ENCODE measurements at places on chromosomes 11 and 22.

- H3K36me3 ChIP-seq, result no peaks in the 10 kb centered on the region
- H3K27me3 ChIP-seq, result no peaks in the 10 kb centered on the region
Measured at GRCh38 chr22:42160251-42160650, 29.6 kb upstream of the CYP2D6 start.

GRCh38 chr11:108666373-108666772, 1.5 kb downstream of the DDX10 start:
- no peak for DNase-seq
- no peaks in the 10 kb centered on the region for H3K36me3 ChIP-seq
- H3K27me3 ChIP-seq, result no peaks in the 10 kb centered on the region
- no peak overlapping the region for H3K4me3 ChIP-seq
- H3K27ac ChIP-seq, result no peak overlapping the region
- H3K4me1 ChIP-seq, result peaks cover 36% of the 10 kb centered on the region

DNA sequence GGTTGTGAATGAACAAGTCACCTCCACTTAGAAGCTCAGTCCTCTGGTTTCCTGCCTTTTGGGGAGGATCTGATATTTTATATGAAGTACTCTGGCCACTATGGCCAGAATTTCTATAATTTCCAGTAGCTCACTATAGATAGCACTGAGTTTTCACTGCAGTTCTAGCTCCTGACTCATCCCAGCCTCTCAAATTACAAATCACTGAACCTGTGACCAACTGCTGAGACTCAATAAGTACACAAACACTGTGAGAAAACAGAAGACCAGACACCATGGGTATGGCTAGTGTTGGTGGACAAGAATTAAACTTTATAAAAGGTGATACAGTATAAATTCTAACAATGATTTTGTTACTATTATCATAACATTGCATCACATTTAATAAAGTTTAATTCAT, 47.1 kb upstream of the UCP3 start:
- no peaks in the 10 kb centered on the region for H3K27me3 ChIP-seq
- H3K36me3 ChIP-seq, result peaks cover 17% of the 10 kb centered on the region
- H3K4me1 ChIP-seq, result no peaks in the 10 kb centered on the region
- no peak overlapping the region for H3K27ac ChIP-seq

DNA sequence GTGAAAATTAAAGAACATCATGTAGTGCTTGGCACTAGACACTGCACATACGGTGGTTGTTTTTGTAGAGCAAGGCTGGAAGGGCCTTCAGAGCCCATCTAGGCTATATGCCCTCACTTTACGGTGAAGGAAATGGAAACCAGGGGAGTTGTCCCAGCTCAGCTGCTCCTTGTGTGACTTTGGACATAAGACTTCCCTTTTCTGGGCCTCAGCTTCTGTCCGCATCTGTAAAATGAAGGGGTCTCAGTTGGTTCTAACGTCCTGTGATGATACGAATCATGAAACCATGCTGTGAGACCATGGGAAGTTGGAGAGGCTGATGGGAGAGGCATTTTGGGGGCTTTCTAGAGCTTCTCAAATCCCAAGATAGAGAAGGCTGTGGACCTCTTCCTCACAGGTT, 4.7 kb downstream of the KCNE3 start:
- no peak overlapping the region for H3K4me3 ChIP-seq
- DNase-seq, result no peak
- H3K4me1 ChIP-seq, result no peaks in the 10 kb centered on the region
- H3K36me3 ChIP-seq, result no peaks in the 10 kb centered on the region
- H3K27me3 ChIP-seq, result no peaks in the 10 kb centered on the region

DNA sequence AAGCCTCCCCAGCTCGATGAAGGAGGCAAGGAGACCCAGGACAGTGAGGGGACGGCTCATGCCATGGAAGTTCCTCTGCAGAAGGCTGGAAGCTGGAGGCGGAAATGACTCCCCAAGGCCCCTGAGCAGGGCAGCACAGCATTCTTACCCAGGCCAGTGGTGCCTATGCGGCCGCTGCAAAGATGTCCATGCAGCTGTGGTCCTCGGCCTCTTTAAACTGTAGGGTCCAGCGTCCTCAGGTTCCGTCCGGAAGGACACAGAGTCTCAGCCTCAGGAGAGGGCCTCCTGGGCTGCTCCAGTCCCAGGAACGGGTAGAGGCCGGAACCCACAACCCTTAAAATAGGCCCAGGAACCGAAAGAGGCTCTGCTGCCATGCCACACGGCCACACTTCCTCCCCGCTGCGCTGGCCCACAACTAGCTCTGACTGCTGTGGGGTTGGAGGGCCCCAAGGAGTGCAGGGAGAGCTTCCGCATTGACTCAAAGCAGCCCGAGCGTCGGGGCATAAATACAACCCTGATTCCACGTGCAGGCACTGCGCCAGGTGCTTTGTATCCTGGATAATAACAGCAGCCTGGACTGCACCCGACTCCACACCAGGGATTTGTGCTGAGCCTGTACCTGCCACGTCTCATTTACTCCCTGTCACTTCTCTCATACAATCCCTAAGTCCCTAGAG, 5.5 kb downstream of the KIAA0930 start:
- no peak for DNase-seq
- H3K27ac ChIP-seq, result no peak overlapping the region
- no peaks in the 10 kb centered on the region for H3K36me3 ChIP-seq
- H3K27me3 ChIP-seq, result no peaks in the 10 kb centered on the region

- DNase-seq, result no peak
- H3K36me3 ChIP-seq, result no peaks in the 10 kb centered on the region
- H3K4me3 ChIP-seq, result no peak overlapping the region
- no peaks in the 10 kb centered on the region for H3K27me3 ChIP-seq
- H3K27ac ChIP-seq, result no peak overlapping the region
- H3K4me1 ChIP-seq, result peaks cover 18% of the 10 kb centered on the region
Measured at GRCh38 chr11:121790430-121790829, 325.6 kb downstream of the BLID start.

GRCh38 chr11:72652873-72653630, 21.2 kb downstream of the PDE2A start:
- no peak overlapping the region for H3K27ac ChIP-seq
- H3K4me1 ChIP-seq, result no peaks in the 10 kb centered on the region
- H3K27me3 ChIP-seq, result peaks cover 7% of the 10 kb centered on the region
- no peaks in the 10 kb centered on the region for H3K36me3 ChIP-seq
- no peak overlapping the region for H3K4me3 ChIP-seq

DNA sequence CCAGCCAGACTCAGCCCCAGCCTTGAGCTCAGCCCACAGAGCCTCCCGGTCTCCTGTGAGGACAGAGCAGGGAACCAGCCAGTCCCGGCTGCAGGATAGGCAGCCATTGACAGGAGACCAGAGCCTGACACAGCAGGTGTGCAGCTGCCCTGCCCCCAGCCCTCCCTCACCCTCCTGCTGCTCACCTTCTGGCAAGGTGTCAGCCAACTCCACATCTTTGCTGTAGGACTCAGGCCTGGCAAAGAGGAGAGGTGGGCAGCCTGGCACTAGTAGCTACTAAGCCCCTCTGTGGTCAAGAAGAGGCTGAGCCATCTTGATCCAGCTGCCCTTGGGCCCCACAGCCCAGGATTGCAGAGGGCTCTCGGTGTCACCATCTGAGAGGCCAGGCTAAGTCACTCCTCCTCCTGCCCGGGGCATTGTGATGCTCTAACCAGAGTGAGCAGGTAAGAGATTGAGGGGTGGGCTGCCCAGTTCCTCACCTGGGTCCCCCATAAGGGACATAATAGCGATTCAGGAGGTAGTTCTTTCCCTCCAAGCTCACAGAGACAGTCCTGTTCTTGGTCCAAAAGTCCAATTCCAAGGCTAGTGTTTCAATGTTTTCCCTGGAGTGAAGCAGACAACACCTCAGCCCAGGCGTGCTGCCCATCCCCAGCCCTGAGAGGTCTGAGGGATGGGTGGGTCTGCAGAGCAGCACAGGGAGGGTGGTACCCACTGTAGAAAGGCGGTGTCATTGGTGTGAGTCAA, 18.6 kb downstream of the TREH start:
- DNase-seq, result no peak
- no peak overlapping the region for H3K27ac ChIP-seq
- peaks cover 25% of the 10 kb centered on the region for H3K36me3 ChIP-seq
- peaks cover 6% of the 10 kb centered on the region for H3K4me1 ChIP-seq

- no peak overlapping the region for H3K27ac ChIP-seq
- DNase-seq, result no peak
- no peak overlapping the region for H3K4me3 ChIP-seq
Measured at GRCh38 chr11:25702417-25702816, 629.5 kb upstream of the ANO3 start.

DNA sequence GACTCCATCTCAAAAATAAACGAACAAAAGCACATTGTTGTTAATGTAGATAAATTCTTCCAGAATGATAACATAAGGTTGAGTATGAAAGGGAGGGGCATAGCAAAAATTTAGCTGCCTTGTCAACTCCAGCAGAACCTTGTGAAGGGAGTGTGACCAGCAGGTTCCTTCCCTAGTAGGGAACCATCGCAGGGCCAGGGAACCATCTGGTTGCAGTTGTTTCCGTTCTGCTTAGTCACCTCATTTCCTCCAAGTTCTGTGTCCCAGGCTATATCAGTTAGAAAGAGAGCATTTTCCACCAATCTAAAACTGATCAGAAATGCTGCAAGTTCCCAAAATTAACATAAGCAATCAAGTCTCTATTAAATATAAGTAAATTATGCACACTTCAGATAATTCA, 126.7 kb upstream of the BLID start:
- no peak overlapping the region for H3K27ac ChIP-seq
- H3K27me3 ChIP-seq, result no peaks in the 10 kb centered on the region
- H3K36me3 ChIP-seq, result no peaks in the 10 kb centered on the region
- H3K4me1 ChIP-seq, result no peaks in the 10 kb centered on the region
- H3K4me3 ChIP-seq, result no peak overlapping the region

DNA sequence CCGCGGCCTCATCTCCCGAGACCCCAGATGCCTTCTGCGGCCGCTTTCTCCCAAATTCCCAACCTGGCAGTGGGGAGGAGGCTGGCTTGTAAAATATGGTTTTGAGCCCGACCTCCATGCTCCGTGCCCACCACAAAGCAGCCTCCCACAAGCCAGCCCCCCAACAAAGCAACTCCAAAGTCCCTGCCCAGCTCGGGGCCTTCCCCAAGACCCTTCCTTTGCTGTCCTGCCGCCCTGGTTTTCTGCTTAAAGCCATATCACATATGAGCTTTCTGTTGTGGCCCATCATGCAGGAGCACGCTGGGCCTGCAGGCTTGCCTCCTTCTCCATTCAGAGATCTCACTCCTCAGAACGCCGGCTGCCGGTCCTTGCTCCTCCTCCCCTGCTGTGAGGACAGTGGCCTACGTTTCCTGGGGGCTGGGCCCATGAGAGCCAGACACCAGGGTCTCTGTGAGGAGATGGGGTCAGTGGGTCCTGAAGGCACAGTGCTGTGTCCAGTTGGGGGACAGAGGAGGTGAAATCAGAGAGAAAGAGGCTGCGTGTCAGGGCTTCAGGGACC, 680.0 kb downstream of the BRD1 start:
- H3K4me3 ChIP-seq, result no peak overlapping the region
- H3K36me3 ChIP-seq, result no peaks in the 10 kb centered on the region
- H3K27me3 ChIP-seq, result peaks cover 44% of the 10 kb centered on the region
- H3K4me1 ChIP-seq, result no peaks in the 10 kb centered on the region

DNA sequence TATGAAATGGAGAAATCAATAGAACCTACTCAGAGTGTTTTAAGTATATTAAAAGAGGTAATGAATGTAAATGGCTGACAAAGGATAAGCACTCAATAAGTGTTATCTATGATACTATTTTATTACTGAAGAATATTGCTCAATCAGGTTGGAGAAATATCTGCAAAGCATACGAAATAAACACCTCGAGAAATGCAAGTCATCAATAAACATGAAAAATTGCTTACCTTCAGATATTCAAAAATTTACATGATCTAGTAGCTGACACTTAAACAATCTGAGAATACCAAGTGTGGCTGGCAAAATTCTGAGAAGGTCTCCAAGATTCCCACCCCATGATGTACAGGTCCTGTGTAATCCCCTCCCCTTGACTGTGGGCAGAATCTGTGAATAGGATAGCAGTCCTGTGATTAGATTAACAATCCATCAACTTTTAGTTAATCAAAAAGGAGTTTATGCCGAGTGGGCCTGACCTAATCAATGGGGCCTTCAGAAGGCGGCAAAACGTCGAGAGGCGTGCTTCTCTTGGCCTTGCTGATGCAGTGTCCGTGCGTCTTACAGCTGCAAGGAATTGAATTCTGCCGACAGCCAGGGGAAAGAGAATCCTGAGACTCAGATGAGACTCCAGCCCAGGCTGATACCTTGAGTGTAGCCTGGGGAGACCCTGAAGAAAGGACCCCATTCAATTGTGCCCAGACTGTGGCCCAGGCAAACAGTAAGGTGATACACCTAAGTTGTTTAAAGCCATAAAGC, 49.1 kb downstream of the SPATA19 start:
- H3K27me3 ChIP-seq, result no peaks in the 10 kb centered on the region
- H3K36me3 ChIP-seq, result no peaks in the 10 kb centered on the region
- H3K4me1 ChIP-seq, result no peaks in the 10 kb centered on the region
- H3K4me3 ChIP-seq, result no peak overlapping the region
- DNase-seq, result no peak

DNA sequence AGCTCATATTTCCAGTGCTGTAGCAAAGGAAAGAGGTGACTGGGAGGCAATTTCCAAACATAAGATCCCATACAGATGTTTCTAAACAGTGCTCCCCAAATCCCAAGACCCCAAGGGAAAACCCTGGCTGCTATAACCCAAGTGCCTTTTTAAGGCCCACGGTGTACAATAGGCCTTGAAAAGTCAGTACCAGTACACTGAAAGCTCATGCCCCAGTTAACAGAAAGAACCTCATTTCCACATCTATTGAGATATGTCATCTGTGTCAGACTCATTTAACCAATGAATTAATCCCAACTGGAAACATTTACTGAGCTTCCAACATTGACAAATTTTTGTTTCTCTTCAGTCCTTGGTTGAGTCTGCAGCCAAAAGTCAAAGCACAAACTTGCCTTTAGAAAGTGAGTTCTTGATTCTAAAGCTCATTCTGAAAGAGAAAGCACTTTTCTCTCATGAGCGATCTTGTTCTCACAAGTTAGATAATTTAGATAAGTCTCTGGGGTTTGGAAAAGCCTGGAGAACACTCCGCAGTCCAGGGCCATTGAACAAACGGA, 239.8 kb upstream of the ARHGAP20 start:
- no peaks in the 10 kb centered on the region for H3K36me3 ChIP-seq
- H3K4me1 ChIP-seq, result no peaks in the 10 kb centered on the region
- H3K4me3 ChIP-seq, result no peak overlapping the region
- no peaks in the 10 kb centered on the region for H3K27me3 ChIP-seq
- H3K27ac ChIP-seq, result no peak overlapping the region
- no peak for DNase-seq

GRCh38 chr11:117191680-117192400, 7.3 kb upstream of the TAGLN start:
- H3K4me1 ChIP-seq, result no peaks in the 10 kb centered on the region
- H3K4me3 ChIP-seq, result no peak overlapping the region
- H3K27me3 ChIP-seq, result no peaks in the 10 kb centered on the region
- DNase-seq, result peak; percentile 19

DNA sequence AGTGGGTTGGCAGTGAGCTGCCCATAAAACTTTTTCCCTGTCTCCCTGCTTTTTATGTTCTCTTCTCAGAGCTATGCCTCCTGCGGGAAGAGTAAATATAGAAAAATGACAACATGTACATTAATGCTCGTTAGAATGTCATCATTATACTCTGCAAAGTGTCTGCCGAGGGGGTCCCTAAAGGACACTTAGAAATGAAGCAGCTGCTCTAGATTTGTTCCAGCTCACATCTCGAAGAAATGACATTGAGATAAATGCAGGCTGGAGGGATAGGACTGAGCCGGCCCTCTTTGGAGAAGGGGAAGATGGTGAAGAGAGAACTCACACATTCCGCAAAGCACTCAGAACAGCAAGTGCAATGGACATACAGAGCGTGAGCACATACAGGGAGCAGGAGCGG, 240.0 kb downstream of the NXPE2 start:
- H3K27me3 ChIP-seq, result peaks cover 2% of the 10 kb centered on the region
- no peaks in the 10 kb centered on the region for H3K4me1 ChIP-seq
- H3K36me3 ChIP-seq, result no peaks in the 10 kb centered on the region

Measured in tibial artery (tissue), 4 donors.